SK-N-MC (cell line): ENCODE measurements at places on chromosomes 5 and 9.

DNA sequence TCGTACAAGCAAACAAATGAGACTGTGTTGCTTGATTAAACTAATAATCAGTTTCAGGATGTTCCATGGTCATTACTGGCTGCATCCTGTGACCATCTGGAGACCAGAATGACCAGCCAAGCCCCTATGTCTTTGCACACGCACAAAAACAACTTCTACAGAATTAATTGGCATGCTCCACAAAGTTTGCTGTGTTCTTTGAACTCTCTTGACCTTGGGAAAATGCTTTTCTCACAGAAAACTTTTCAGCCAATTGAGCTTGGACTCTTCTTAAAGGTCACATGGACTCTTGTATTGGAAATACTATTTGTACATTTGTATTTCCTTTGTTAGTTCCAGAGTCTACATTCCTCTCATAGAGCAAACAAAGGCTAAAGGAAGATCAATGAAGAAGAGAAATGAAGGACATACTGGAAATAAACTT, 147.8 kb downstream of the ARRDC3 start:
- DNase-seq: no peak

GRCh38 chr9:22052376-22052945, 43.4 kb upstream of the CDKN2B start:
- DNase-seq: no peak

DNA sequence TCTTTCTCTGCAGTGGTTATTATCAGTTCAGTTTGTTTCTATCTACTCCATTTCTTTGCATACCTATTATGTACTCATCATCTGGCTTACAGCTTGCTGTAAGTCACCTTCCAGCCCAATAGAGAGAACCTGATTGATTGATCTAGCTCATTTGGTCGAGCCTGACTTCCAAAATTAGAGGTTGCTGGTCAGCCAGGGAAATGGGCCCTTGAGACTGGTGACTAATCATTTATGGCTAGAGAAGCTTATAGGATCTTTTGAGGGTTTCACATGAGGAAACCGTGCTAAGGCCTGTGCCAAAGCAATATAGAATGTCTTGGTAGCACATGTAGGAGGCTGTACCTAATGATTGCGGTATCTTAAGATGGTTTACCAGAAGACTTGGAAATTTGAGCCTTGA, 5.8 kb downstream of the SREK1 start:
- DNase-seq: no peak

DNA sequence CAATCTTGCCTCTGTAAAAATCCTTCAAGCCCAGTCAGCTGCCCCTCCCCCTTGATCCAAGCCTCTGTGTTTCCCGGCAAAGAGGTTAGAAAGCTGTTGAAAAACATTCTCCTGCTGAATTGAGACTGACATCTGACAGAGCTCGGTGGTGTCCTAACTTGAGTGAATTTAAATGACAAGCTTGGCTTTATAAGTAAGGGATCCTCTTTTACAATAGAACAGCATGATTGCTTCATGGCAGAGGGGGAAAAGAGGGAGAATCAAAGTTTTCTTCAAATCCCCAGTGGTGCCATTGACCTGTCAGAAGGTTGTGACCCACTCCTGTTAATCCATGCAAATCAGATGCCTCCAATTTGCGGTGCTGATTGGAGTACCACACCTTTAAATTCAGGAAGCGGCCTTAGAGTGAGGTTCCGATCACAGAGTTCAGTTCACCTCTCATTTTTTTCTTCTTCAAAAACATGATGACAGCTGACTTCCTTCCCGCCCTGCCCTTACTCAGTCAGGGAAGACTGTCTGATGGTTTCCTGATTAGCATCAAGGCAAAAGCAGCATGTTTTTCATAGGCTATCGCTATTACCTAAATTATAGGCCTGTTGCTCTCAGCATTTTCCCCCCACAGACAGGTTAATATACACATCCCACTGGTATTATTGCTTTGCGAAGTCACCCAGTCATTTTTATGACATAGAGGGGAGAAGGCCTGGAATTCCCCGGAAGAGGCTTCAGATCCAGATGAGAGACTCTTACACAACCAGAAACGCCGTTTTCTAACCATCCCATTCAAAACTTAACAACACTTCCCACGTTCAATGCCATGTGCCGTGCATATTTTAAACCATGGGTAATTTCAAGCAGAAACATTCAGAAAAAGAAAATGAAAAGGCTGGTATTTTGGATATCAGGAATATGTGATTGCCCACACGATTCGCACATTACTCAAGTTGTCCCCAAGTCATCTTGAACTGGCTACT, 141.4 kb downstream of the EBF1 start:
- DNase-seq: no peak

- no peak for DNase-seq
Measured at GRCh38 chr5:142013734-142014521, 1.1 kb upstream of the GNPDA1 start.

- no peak for DNase-seq
Measured at GRCh38 chr9:20499013-20499412, 123.3 kb downstream of the MLLT3 start.

GRCh38 chr5:149627070-149627469, 45.8 kb downstream of the ARHGEF37 start:
- DNase-seq: no peak

GRCh38 chr9:121219530-121219929, 17.9 kb upstream of the RAB14 start:
- no peak for DNase-seq

DNA sequence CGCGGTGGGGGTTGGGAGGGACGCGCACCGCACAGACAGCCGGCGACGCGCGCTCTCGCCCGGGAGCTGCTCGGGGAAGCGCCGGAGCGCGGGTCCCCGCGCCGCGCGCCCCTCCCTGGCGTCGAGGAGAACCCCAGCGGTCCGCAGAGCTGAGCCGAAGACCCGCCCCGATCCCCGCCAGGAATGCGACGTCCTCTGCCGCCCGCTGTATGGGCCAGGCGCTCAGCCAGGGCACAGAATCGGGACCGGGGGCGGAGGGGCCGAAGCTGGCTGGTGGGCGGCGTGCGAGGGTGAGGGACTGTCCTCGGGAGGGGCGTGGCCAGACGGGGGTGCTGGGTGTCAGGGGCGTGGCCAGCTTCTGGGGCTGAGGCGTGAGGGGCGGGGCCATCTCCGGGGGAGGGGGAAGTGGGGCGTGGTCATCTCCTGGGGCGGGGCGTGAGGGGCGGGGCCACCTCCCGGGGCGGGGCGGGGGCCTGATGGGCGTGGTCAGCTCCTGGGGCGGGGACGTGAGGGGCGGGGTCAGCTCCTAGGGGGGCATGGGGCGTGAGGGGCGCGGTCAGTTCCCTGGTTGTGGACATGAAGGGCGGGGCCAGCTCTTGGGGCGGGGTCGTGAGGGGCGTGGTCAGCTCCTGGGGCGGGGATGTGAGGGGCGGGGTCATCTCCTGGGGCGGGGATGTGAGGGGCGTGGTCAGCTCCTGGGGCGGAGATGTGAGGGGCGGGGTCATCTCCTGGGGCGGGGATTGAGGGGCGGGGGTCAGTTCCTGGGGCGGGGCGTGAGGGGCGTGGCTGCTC, 965 bp downstream of the PTGDS start:
- no peak for DNase-seq

DNA sequence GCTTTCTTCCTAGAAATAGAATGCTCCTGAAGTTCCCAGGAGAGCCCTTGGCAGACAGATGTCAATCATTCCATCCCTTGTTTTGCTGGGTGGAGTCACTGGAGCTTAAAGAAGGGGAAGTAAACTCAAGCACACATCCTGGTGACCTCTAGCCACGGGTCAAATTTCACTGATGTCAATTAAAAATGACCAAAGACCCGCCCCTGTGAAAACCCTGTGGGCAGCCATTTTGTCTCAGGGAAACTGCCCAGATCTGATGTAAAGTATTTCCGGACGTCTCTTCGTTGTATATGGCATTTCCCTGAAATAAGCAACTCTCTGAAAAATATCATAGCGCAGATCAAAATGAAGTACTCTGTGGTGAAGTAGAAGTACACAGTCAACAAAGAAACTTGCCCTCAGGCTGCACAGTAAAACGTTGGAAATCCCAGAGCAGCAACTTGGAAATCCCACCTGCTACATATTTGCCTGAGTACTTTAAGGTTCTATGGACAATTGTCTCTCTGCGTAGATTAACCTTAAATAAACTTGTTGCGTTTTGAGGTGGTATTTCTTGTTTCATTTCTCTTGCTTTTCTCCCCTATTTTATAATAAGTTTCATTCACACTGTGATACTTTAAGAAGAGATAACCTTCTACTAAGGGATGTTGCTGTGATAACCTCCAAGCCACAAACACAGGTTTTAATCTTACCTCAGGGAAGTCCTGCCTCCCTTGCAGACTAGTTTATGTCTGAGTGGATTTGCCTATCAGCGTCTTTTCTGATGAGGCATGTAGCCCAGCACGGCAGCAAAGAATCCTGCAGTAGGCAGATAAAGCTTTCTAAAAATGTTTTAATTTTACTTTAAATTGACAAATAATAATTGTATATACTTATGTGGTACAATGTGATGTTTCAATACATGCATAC, 60.9 kb upstream of the PIP5K1B start:
- peak; percentile 8 for DNase-seq

DNA sequence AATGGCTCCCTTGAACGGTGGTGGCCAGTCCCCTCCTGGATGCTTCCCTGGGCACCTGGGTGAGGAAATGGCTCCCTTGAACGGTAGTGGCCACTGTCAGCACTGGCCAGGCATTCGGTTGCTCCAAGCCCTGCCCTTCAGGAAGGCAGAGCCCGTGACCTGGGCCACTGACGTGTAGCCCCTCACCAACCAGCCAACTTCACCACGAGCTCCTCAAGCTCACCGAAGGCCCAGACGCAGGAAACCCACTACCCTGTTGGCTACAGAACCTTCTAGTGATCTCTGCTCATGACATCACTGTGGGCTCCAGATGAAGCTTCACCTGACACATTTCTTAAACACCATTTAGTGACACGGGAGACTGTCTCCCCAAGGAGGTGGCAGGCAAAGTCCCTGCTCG, 9.2 kb downstream of the SLC6A3 start:
- DNase-seq: no peak

DNA sequence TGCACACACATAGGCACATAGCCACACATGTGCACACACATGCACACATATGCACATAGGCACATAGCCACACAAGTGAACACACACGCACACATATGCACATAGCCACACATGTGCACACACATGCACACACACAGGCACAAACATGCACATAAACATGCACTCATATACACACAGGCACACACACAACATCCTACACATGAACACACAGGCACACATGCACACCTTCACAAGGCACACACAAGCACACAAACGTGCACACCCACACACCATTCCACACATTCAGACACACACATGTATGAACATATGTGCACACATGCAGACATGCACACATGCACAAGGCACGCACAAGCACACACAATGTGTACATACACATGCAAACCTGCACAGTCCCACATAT, 484.7 kb downstream of the IRX1 start:
- DNase-seq: no peak

DNA sequence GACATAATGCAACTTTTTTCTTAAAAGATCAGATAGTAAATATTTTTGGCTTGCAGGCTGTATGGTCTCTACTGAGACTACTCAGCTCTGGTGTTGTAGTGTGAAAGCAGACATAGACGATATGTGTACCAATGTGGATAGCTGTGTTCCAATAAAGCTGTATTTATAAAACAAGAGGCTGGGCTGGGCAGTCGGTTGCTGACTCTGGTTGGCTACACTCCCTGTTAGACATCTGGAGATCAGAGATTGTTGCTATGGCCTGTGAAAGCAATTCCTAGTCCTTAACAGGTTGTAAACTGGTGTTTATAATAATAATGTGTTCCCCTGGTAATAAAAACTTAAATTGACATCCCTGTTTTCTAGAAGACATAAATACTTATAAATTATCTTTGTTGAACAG, 24.4 kb upstream of the SCAMP1 start:
- no peak for DNase-seq

GRCh38 chr9:105142406-105143135, 101.9 kb upstream of the SLC44A1 start:
- DNase-seq: no peak

DNA sequence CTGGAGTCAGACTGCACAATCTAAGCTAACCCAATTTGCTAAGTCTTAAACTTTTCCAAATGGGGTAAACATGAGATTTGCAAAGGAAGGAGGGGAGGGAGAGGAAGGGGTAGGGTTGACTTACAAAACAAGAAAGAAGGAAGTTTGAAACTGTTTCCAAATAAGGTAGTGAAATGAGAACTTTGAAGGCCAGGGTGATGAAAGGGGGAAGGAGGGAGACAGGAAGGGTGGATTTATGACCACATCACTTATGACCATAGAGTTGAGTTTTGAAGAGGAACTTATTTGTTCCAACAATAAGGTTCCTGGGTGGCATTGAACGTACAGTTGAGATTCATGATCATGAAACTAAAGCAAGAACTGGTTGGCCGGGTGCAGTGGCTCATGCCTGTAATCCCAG, 72.5 kb upstream of the DAPK1 start:
- no peak for DNase-seq

- DNase-seq: no peak
Measured at GRCh38 chr5:156694598-156694997, 155.5 kb upstream of the PPP1R2B start.

DNA sequence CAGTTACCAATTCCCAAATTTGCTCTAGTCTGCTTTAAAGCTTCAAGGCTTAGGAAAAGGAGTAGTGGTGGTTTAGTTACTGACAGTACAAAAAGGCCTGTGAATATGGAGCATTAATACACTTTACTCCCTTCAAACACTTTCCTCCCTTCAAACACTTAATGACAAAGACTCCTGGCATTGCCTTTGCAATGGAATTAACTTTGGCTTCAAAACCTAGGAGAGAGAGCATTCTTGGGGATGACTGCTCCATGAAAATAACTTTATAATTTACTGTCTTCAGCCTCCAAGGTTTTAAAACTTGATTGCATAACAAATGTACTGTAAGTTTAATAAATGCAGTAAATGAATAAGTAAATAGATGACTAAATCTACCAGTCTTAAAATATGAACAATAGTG, 185.6 kb downstream of the TRPM3 start:
- DNase-seq: no peak
